ENCODE measurements at places on chromosomes 1 and 21.

GRCh38 chr1:210236386-210236839, 3.8 kb downstream of the SERTAD4 start:
- no peak for DNase-seq

GRCh38 chr1:200252531-200252930, 157.3 kb downstream of the ZNF281 start:
- no peak for DNase-seq

DNA sequence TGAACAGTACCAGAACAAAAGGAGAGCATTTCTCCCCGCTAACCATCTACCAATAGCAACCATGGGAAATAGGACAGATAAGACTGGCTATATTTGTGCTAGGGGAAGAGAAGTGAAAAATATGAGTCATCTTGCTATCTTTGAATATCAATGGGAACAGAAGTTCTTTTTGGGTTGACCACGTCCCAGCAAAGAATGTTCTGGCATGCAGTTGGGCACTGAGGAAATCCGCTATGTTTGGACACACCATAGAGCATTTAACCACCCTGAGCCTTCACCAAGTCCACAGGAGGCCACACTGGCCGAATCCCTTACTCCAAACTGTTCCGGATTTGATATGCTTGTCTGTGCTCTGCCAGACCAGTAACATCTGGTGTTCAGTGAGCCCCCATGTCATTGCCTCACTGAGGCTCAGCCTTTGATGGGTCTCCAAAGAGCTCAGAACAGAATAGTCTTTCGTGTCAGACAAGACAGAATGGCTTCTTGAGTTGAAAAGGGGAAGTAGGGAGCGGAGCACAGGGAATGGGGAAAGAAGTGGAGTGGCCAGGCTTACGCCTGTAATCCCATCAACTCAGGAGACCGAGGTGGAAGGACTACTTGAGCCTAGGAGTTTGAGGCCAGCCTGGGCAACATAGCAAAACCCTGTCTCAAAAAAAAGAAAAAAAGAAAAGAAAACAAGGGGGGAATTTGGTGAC, 81.4 kb downstream of the SMYD2 start:
- no peak for DNase-seq

DNA sequence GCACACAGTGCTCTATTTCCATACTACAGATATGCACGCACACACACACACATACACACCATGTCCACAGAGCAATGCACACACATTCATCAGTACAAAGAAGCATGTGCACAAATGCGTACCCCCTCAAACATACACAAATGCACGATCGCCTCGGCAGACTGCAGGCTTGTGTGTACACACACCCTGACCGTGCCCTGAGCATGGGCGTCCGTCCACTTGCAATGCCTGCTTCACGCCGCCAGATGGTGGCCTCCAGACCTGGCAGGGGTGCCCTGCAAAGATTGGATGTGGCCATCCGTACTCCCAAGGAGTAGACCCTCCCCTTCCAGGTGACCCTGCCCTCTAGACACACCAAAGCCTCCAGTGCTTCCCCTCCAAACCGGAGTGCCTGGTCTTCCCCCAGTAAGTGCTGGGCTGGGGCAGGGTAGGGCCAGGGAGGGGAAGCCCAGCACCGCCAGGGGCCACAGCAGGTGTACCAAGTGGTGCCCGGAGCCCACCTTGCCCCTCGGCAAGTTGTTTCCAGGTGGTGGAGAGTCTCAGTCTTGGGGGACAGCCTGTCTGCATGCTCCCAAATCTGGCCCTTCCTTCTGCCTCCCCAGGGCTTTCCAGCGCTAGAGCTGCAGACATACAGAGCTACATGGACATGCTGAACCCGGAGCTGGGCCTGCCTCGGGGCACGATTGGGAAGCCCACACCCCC, 20.6 kb downstream of the ESPN start:
- peak; percentile 72 for DNase-seq

- peak; percentile 59 for DNase-seq
Observed at GRCh38 chr1:23751050-23751814, 8.0 kb downstream of the ELOA start.

- DNase-seq, result no peak
Observed at GRCh38 chr1:40107290-40107959, 10.4 kb upstream of the PPT1 start.

- no peak for DNase-seq
Observed at GRCh38 chr1:70360321-70360720, 5.8 kb upstream of the ANKRD13C start.

- DNase-seq, result no peak
Observed at GRCh38 chr1:201562659-201563405, 23.9 kb downstream of the NAV1 start.

GRCh38 chr1:200392625-200393185, 17.1 kb downstream of the ZNF281 start:
- DNase-seq, result no peak

DNA sequence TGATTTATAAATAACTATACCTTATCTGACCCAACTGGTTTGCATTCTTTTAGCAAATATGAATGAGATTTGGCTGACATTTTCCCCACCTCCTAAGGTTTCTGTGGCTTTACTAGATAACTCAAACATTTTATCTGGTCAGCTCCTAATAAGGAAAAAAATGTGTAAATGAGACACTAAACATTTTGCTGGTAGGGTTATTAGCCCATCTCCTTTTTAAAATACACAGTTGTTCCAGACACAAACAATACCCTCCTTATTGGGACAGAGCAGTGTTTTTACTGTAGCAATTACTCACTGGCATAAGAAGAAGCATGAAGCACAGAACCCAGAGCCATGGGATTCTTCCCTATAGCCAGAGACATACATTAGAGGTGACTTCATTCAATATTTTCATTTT, 53.8 kb upstream of the NUF2 start:
- no peak for DNase-seq

- no peak for DNase-seq
Observed at GRCh38 chr21:41886328-41886727, 7.2 kb upstream of the PRDM15 start.

DNA sequence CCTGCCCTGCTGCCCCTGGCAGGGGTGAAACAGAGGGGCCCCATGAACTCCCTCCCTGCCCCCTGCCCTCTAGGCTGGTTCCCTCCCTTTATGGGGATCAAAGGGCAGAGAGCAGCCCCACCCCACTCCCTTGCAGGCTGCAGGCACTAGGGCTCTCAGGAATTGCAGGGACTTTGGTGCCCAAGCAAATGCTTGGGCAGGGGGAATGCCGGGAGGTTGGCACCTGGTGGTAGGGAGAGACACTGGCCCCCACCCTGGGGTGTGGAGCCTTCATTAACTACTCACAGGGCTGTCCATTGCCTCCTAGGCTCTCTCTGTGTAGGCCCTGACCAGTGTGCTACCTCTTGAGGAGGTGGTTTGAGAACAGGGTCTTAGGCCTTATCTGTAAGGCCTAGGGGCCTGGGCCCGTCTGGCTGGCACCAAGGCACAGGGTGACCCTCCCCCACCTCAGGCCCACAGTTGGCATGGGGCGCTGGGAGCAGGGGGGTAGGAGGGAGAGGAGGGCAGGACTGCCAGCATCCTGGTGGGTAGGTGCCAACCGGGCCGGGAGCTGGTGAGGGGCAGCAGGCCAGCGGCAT, 4.7 kb downstream of the ZBTB7B start:
- peak; percentile 51 for DNase-seq

DNA sequence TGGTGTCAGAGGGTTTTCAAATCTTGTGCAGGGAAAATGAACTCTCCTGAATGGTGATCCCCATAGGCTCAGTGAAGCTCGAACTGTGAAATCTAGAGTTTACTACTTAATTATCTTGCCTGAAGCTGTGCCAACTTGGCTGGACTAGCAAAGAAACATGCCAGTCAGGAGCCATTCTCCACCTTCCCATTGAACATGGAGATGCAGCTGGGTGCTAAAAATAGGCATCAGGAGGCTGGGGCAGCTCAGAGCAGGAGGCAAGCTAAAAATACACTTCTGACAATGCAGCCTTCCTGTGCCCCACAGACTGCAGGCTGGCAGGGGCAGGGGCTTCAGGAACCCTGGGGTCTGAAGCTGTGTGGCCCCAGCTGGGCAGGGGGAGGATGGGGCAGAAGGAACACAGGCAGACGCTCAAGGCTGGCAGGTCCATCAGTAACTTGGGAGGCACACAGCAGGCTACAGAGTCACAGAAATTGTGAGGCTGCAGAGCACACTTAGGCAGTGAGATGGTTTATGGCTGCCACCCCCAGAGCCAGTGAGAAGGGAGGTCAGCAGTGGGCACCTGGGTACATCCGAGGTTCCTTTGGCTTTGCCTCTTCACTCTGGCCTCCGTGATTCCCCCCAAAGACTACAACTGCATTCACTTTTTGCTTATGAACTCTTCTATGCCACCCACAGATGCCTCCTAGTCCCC, 155.4 kb upstream of the KCND3 start:
- DNase-seq, result no peak

GRCh38 chr1:94275083-94275482, 37.7 kb upstream of the ARHGAP29 start:
- no peak for DNase-seq

DNA sequence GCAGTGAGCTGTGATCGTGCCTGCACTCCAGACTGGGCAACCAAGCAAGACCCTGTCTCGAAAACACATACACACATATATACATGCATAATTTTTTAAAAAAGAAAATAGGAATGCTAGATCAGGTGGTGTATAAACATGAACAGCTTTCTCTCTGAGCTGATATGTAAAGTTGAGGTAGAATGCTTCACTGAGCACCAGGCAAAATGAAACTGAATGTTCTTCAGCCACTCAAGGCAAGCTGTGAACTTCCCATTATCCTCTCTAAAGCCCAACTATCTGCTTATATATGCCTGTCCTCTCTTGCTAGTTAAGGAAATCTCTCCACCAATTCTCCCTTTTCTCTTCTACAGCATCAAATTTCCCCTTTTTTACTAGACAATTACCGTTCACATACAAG, 93.0 kb downstream of the NUF2 start:
- no peak for DNase-seq

- DNase-seq, result no peak
Observed at GRCh38 chr1:77824694-77825093, 45.2 kb downstream of the MIGA1 start.

- no peak for DNase-seq
Observed at GRCh38 chr1:53108646-53109580, 33.5 kb downstream of the SLC1A7 start.

DNA sequence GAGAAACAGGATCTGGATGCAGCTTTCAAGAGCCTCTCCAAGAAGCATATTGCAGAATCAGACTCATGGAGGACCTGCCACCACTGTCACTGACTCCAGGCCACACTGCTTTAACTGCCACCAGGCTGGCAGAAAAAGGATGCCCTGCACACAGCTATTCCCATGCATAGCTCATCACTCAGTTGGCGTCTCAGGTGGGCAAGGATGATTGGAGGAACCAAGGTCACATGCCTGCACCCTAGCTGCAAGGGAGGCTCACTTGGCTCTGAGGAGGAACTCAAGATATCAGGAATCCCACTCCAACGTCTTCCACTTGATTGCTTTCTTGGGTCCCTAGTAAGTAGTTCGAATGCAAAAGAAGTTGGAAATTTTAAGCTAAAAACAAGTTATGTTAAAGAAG, 19.6 kb upstream of the SPOCD1 start:
- DNase-seq, result no peak

DNA sequence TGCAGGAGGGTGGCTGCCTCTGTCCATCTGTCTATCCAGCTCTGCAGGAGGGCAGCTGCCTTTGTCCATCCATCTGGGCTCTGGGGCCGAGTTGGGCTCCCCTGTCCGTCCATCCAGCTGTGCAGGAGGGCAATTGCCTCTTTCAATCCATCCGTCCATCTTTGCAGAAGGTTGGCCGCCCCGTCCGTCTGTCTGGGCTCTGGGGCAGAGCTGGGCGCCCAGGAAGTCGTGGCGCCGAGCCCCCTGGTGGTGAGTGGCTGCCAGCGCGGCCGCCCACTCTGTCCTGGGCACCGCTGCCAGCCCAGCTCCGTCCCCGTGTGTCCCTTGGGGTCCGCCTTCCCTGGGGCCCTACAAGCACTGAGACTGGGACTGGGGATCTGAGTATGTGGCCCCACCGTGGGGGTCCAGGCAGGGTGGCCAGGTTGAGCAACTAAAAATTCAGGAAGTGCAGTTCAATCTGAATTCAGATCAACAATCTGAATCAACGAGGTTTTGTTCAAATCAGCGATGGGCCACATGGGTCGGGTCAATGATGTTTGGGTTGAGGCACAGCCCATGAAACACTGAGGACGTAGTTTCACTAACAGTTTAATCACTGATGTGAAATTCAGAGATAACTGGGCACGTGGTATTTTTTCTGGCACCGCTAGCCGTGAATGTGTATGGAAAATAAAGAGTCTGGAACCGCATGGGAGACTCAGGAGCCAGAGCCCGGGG, 99.1 kb upstream of the ACTRT2 start:
- DNase-seq, result peak; percentile 83

DNA sequence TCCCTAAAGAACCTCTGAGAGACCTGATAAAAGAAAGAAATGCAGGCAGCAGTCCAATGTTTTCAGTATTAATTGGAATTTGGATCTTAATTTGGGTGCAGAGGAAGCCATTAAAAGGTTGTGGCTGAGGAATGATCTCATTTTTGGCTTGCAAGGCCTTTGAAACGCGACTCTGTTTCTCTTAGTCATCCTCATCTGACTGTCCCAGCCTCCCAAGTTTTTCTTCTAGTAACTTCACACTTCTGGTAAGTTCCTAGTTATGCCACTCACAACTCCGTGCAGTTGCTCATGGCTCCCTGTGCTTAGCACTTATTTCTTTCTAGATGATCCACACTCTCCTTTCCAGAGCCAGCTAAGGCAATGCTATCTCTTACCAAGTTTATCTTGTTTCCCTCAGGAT, 147.4 kb upstream of the USP24 start:
- DNase-seq, result no peak

GRCh38 chr1:203934651-203935050, 73.3 kb downstream of the SNRPE start:
- DNase-seq, result no peak

DNA sequence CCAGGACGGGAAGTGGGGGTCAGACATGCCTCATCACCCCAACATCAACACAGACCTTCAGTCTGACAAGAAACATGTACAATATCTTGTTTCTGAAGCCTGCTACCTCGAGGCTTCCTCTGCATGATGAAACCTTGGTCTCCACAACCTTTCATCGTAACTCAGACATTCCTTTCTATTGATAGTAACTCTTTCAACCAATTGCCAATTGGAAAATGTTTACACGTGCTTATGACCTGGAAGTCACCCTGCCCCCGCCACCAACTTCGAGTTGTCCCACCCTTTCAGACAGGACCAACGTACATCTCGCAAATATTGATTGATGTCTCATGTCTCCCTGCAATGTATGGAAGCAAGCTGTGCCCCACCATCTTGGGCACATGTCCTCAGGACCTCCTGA, 159.5 kb downstream of the ETS2 start:
- no peak for DNase-seq

- peak; percentile 85 for DNase-seq
Observed at GRCh38 chr1:100941098-100941527, 45.2 kb downstream of the SLC30A7 start.

All from activated CD8-positive, alpha-beta memory T cell treated with anti-CD3 and anti-CD28 coated beads, Interleukin-2, amount 50 U/mL, for 48 hours (primary cell).